CD4-positive, alpha-beta T cell treated with Interleukin-4 for 4 hours (primary cell): ENCODE measurements at places on chromosomes 6 and 20.

- DNase-seq: no peak
Measured at GRCh38 chr20:22342410-22342809, 242.0 kb downstream of the FOXA2 start.

DNA sequence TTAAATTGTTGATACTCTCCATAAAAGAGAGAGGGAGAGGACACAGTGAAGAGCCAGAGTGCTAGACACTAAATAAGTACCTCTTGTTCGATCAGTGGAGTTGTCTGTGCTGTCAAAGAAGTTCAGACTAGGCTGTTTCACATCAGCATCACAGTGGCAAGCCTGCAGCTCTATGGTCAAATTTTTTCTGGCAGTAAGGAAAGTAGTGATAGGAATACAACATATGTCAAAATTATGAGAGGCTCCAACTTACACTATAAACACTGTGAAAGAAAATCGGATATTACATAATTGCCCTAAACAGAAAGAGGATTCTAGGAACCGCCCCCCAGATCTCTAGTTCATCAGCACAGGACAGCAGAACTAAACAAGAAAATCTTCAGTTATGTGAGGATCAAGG lies 23.1 kb downstream of the DNAH8 start:
- DNase-seq: no peak

DNA sequence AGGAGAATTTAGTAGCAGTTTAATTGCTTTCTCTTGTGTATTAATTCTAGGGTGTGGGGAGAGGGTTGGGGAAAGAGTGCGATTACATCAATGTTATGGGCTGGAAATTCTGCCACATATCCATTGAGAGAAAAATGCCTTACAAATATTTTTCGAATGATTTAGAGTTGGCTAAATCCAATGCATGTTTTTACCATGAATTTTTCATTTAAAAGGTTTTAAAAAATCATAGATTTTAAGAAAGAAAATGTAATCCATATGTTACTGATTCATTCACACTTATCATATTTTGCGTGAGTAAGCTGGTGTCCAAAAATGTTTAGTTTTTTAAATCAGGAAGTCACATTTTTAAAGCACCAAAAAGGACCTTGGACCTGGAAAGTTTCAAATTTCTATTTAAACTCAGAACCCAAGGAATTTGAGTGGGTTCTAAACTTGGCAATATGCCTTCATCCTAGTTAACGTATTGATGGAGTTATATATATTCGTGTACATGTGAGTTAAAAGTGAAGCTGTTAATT lies 627.4 kb upstream of the CITED2 start:
- DNase-seq: no peak

DNA sequence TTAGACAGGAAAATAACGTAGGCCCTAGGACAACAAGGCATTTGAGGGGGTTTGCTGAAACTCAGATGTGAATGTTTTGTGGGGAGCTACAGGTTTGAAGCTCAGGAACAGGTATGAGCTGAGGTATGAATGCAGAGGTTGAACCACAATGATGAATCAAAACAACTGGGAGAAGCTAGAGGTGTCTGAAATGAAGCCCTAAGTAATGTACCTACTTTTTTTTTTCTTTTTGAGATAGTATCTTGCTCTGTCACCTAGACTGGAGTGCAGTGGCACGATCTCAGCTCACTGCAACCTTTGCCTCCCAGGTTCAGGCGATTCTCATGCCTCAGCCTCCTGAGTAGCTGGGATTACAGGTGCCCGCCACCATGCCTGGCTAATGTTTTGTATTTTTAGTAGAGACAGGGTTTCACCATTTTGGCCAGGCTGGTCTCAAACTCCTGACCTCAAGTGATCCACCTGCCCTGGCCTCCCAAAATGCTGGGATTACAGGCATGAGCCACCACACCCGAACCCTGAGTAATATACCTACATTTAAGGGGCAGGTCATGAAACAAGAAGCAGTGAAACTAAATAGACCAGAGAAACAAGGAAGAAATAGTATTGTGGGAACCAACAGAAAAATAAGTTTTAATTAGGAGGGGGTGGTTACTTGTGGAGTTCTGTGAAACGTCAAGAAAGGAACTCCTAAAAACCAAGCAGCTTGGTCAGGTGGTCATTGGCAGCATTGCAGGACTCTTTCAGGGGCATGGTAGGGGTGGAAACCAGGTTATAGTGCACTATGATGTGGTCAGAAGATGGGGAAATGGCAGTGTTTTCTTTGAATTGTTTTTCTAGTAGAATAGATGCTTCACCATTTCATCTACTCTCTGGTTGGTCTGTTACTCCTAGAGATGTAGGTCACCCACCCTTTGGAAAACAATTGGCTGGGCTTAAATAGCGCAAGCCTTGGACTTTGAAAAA lies 138.1 kb downstream of the CD164 start:
- no peak for DNase-seq

DNA sequence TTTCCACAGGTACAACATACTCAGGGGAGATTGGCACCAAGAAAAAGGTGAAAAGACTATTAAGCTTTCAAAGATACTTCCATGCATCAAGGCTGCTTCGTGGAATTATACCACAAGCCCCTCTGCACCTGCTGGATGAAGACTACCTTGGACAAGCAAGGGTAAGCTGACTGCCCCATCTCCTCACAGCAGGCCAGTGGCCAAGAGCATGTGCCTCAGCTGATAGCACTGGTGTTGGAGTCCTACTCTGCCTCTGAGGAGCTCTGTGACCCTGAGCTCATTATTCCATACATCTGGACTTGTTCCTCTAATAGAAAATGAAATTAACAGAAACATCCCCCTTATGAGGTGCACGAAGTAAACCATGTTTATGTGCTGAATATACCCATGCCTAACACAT lies 102.8 kb downstream of the MTFR2 start:
- DNase-seq: no peak

GRCh38 chr6:116461932-116462885 lies 1.0 kb downstream of the CALHM6 start:
- DNase-seq: peak; percentile 18

DNA sequence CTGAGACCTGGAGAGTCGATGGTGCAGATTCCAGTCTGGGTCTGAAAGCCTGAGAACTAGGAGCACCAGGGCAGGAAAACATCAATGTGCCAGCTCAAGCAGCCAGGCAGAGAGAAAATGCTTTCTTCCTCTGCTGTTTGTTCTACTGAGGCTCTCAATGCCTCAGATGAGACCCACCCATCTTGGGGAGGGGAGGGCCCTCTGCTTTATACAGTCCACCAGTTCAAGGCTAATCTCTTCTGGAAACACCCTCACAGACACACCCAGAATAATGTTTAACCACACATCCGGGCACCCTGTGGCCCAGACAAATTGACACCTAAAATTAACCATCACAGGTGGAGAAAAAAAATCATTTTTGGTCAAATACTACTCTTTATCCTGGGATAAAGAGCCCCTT lies 89.3 kb upstream of the SLC22A23 start:
- no peak for DNase-seq
